ENCODE measurements at places on chromosomes 7 and 10. TPM values are rescaled to one million over a fixed set of nuclear protein-coding genes. Genes with fewer than 3 reads are reported as not detected.

GRCh38 chr7:116902867-116903266 is 40.5 kb downstream of the CAPZA2 start:
- H3K4me3 ChIP-seq, result no peak overlapping the region
- DNase-seq, result no peak
- peaks cover 12% of the 10 kb centered on the region for H3K4me1 ChIP-seq
- no peak overlapping the region for H3K27ac ChIP-seq

- no peak overlapping the region for H3K4me3 ChIP-seq
- peaks cover 2% of the 10 kb centered on the region for H3K36me3 ChIP-seq
- no peak overlapping the region for H3K27ac ChIP-seq
- H3K4me1 ChIP-seq, result peaks cover 3% of the 10 kb centered on the region
- peak; percentile 14 for DNase-seq
Measured at GRCh38 chr10:104209575-104210198, 22.5 kb downstream of the CFAP43 start.

- no peak overlapping the region for H3K27ac ChIP-seq
- no peak overlapping the region for H3K4me3 ChIP-seq
- no peaks in the 10 kb centered on the region for H3K36me3 ChIP-seq
- no peak for DNase-seq
- H3K4me1 ChIP-seq, result no peaks in the 10 kb centered on the region
Measured at GRCh38 chr10:132096863-132097478, 31.2 kb downstream of the JAKMIP3 start.

- no peak overlapping the region for H3K4me3 ChIP-seq
- peaks cover 21% of the 10 kb centered on the region for H3K27me3 ChIP-seq
- H3K36me3 ChIP-seq, result no peaks in the 10 kb centered on the region
- peaks cover 21% of the 10 kb centered on the region for H3K4me1 ChIP-seq
- no peak overlapping the region for H3K27ac ChIP-seq
Measured at GRCh38 chr7:140042386-140042670, 20.4 kb downstream of the PARP12 start.

GRCh38 chr10:58578366-58578765 is 65.7 kb downstream of the BICC1 start:
- no peak for DNase-seq
- no peak overlapping the region for H3K27ac ChIP-seq
- peaks cover 9% of the 10 kb centered on the region for H3K4me1 ChIP-seq
- no peak overlapping the region for H3K4me3 ChIP-seq

GRCh38 chr10:129622736-129623135 is 155.7 kb downstream of the MGMT start:
- no peaks in the 10 kb centered on the region for H3K36me3 ChIP-seq
- no peak overlapping the region for H3K27ac ChIP-seq
- peaks cover 13% of the 10 kb centered on the region for H3K27me3 ChIP-seq
- H3K4me1 ChIP-seq, result peaks cover 4% of the 10 kb centered on the region
- no peak overlapping the region for H3K4me3 ChIP-seq
- no peak for DNase-seq

DNA sequence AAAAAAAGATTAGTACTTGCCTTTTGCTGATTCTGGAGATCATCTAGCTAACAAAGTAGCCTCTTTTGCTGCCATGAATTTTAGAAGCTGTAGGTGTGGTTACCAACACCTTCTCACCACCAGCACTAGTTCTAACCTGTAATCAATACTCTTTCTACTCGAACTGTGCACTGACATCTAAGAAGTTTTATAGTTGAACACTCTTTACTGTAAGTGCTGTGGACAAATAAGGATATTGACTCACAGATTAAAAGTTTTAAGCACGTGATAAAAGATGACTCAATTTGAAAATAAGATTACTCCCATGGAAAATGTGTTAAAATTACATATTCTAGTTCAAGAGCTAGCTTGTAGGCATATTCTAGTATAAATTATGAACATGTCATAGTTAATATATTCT is 89.9 kb downstream of the REEP3 start:
- no peaks in the 10 kb centered on the region for H3K27me3 ChIP-seq
- H3K36me3 ChIP-seq, result peaks cover 3% of the 10 kb centered on the region
- peak overlapping the region; percentile 64 for H3K27ac ChIP-seq

GRCh38 chr10:13511409-13511808 is 17.4 kb downstream of the BEND7 start:
- no peak overlapping the region for H3K4me3 ChIP-seq
- H3K27ac ChIP-seq, result no peak overlapping the region
- H3K36me3 ChIP-seq, result peaks cover 13% of the 10 kb centered on the region
- no peak for DNase-seq
- no peaks in the 10 kb centered on the region for H3K27me3 ChIP-seq

- no peak overlapping the region for H3K27ac ChIP-seq
- no peak for DNase-seq
- H3K27me3 ChIP-seq, result no peaks in the 10 kb centered on the region
- H3K36me3 ChIP-seq, result no peaks in the 10 kb centered on the region
Measured at GRCh38 chr10:107807836-107808235, 643.3 kb upstream of the SORCS1 start.

DNA sequence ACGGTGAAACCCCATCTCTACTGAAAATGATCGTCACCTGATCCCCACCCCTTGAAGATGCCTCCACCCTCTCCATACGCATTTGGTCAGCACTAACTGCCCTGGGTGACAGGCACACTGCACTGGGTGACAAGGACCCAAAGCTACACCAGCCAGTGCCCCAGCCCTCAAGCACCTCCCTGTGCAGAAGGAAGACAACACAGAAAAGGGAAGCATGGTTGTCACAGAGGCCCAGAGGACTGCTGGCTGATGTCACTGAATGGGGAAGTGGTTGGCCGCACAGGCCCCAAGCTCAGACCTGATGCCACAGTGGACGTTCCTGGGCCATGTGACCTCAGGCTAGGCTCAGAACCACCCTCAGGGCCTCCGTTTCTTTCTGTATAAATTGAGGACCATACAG is 4.2 kb upstream of the PILRA start:
- H3K27me3 ChIP-seq, result no peaks in the 10 kb centered on the region
- H3K27ac ChIP-seq, result peak overlapping the region; percentile 84
- no peak for DNase-seq
- no peaks in the 10 kb centered on the region for H3K4me1 ChIP-seq
- H3K36me3 ChIP-seq, result peaks cover 11% of the 10 kb centered on the region

GRCh38 chr7:17374157-17374556 is 75.7 kb downstream of the AHR start:
- DNase-seq, result no peak
- no peaks in the 10 kb centered on the region for H3K27me3 ChIP-seq
- no peak overlapping the region for H3K27ac ChIP-seq

DNA sequence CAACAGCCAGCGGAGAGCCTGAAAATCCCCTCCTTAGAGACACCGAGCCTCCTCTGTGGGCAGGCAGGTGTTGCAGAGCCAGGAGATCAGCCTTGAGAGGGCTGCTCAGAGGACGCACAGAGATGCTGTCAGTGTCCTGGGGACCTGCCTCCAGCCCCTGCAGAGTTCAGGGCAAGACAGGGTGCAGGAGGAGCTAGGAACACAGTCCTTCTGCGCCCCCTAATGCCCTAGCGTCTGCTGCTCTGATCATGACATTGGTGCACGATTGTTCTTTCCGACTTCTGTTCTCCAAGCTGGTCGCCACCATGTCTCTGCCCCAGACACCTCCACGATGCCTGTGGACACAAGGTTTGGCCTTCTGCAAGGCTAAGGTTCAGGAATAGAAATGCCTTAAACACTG is 613.7 kb upstream of the MKI67 start:
- no peak overlapping the region for H3K27ac ChIP-seq
- peaks cover 4% of the 10 kb centered on the region for H3K4me1 ChIP-seq
- H3K4me3 ChIP-seq, result no peak overlapping the region
- H3K27me3 ChIP-seq, result peaks cover 41% of the 10 kb centered on the region
- DNase-seq, result no peak

DNA sequence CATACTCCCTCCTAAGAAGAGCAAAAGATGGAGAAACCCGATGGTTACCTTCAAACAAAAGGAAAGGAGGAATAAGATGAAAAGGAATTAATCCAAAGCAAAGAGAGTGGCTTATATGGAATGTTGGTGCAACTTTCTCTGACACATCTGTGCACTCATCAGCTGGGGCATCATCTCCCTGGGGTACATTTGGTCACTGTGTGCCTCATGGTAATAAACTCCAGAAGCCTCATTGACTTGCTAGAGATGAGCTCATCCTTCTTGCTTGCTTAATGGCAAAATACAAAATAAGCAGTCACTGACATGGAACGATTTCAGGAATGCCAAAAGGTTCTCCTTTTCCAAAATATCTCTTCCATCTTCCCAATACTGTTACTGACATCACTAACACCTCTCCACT is 22.5 kb downstream of the CAV1 start:
- no peak overlapping the region for H3K27ac ChIP-seq
- H3K27me3 ChIP-seq, result no peaks in the 10 kb centered on the region
- peaks cover 7% of the 10 kb centered on the region for H3K4me1 ChIP-seq
- no peak overlapping the region for H3K4me3 ChIP-seq
- H3K36me3 ChIP-seq, result no peaks in the 10 kb centered on the region

DNA sequence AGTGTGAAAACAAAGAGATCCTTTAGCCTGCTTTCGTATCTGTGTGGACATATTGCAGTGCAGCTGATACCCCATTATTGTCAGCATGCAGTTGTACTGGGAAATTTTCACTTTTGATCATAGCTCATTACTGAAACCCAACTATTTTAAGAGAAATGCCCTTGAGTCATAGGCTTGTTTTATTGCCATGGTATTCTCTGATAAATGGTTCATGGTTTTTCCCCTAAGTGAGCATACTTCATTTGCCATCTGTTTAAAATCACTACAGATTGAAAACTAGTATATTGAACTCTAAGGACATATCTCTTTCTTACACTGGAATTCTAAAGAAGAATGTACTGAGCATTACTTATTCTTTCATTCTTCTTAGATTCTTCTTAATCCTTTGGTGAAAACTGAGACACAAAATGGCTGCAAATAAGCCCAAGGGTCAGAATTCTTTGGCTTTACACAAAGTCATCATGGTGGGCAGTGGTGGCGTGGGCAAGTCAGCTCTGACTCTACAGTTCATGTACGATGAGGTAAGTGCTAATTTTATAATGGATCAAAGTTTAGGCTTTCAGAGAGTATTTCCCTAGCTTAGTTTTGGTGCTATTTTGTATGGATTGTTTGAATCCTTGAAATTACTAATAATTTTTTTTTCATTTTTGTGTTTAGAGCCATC is 63.0 kb downstream of the RALA start:
- DNase-seq, result no peak
- peaks cover 13% of the 10 kb centered on the region for H3K36me3 ChIP-seq
- H3K4me1 ChIP-seq, result peaks cover 4% of the 10 kb centered on the region
- no peak overlapping the region for H3K27ac ChIP-seq
- H3K27me3 ChIP-seq, result no peaks in the 10 kb centered on the region
- H3K4me3 ChIP-seq, result no peak overlapping the region

GRCh38 chr10:74246495-74246894 is 95.5 kb downstream of the ADK start:
- H3K36me3 ChIP-seq, result peaks cover 9% of the 10 kb centered on the region
- H3K27me3 ChIP-seq, result no peaks in the 10 kb centered on the region
- H3K4me1 ChIP-seq, result peaks cover 7% of the 10 kb centered on the region
- DNase-seq, result no peak

GRCh38 chr7:43590862-43591557 is 8.1 kb downstream of the STK17A start:
- no peak overlapping the region for H3K27ac ChIP-seq
- H3K4me3 ChIP-seq, result no peak overlapping the region
- peaks cover 38% of the 10 kb centered on the region for H3K4me1 ChIP-seq
- no peak for DNase-seq
- H3K36me3 ChIP-seq, result peaks cover 1% of the 10 kb centered on the region
- no peaks in the 10 kb centered on the region for H3K27me3 ChIP-seq

DNA sequence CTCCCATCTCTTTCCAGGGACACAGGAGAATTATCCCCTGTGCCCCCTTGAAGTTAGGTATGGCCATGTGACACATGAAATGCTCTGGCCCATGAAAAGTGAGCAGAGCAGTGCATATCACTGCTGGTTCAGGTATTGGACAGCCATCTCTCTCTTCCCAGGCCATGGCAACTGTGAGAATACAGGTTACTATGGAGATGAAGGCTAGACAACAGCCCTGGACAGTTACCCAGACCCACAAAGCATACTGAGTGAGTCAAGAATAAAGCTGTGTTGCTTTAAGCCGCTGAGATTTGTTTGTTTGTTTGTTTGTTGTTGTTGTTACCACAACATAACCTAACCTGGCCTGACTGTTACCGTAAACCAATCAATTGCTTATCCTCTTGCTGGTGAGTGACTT is 722.3 kb downstream of the KCNMA1 start:
- H3K27ac ChIP-seq, result no peak overlapping the region
- no peak overlapping the region for H3K4me3 ChIP-seq
- H3K4me1 ChIP-seq, result no peaks in the 10 kb centered on the region
- no peak for DNase-seq
- no peaks in the 10 kb centered on the region for H3K27me3 ChIP-seq
- H3K36me3 ChIP-seq, result no peaks in the 10 kb centered on the region

DNA sequence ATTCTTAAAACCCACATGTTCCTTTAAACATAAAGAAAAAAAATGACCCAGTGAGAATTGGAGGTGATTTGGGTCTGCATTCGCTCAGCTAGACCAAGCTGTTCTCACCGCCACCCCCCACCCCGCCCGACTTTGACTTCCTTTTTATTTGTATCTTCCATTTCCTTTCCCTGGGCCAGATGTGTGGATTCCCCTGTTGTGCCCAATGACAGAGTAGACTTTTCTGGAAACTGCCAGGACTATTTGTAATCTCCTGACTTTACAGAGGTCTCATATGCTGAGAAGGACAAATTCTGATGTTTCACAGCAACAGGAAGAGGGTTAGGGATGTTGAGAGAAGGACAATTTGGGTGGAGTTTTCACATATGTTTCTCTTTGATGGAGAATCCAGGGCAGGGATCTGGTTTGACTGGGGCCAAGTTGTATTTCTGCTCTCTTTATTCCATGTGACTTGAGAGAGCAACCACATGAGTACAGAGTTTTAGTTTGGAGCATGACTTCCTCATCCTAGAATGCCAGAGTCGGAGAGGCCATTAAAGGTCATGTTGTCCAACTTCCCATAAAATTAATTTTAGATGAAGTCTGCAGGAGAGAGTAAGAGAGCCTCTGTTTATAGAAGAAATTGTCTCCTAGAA is 1023.2 kb downstream of the LRMDA start:
- DNase-seq, result no peak
- H3K36me3 ChIP-seq, result no peaks in the 10 kb centered on the region
- H3K27ac ChIP-seq, result no peak overlapping the region
- H3K4me3 ChIP-seq, result no peak overlapping the region
- no peaks in the 10 kb centered on the region for H3K4me1 ChIP-seq
- no peaks in the 10 kb centered on the region for H3K27me3 ChIP-seq

- no peak overlapping the region for H3K4me3 ChIP-seq
- H3K27ac ChIP-seq, result no peak overlapping the region
- peaks cover 5% of the 10 kb centered on the region for H3K27me3 ChIP-seq
- no peaks in the 10 kb centered on the region for H3K36me3 ChIP-seq
- no peak for DNase-seq
- no peaks in the 10 kb centered on the region for H3K4me1 ChIP-seq
Measured at GRCh38 chr10:28387140-28387539, 84.3 kb upstream of the MPP7 start.

The GATA3 gene
- total RNA-seq, result 2.7 TPM

The MUC12 gene
- total RNA-seq, result 0.31 TPM

The C10orf105 gene
- total RNA-seq, result not detected

The PNLIPRP2 gene
- not detected for total RNA-seq

The GIMAP5 gene
- total RNA-seq, result not detected

The ATG9B gene
- 0.58 TPM for total RNA-seq

The UCN3 gene
- total RNA-seq, result 1.3 TPM

The ATOH7 gene
- total RNA-seq, result 0.65 TPM

The SUV39H2 gene
- 38.4 TPM for total RNA-seq

The ANKRD30A gene
- total RNA-seq, result not detected

The KIF5B gene
- total RNA-seq, result 111 TPM

The KIF11 gene
- 25.9 TPM for total RNA-seq

The PDZD7 gene
- total RNA-seq, result 0.29 TPM

The FRMD4A gene
- total RNA-seq, result 66.9 TPM

Data from progenitor cell of endocrine pancreas (in vitro differentiated cells).